ENCODE measurements at places on chromosomes 16 and 17.

GRCh38 chr17:56898874-56899273 lies 15.0 kb downstream of the TRIM25 start:
- DNase-seq: no peak

DNA sequence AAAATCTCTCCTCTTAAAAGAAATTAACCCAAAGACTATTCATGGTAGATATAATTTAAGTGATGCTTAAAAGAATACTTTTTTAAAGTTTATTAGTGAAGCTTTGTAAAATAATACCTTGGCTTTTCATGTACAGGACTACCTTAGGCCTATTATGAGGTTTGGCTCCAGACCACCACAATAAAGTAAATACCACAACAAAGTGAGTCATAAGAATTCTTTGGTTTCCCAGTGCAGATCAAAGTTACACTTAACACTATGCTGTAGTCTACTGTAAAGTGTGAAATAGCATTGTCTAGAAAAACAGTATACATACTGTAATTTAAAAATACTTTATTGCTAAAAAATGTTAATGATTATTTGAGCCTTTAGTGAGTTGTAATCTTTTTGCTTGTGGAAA lies 31.7 kb downstream of the CLTC start:
- no peak for DNase-seq

- DNase-seq: no peak
Observed at GRCh38 chr16:84964386-84965128, 46.8 kb downstream of the ZDHHC7 start.

- DNase-seq: no peak
Observed at GRCh38 chr17:75774471-75774990, 9.5 kb upstream of the GALK1 start.

- DNase-seq: no peak
Observed at GRCh38 chr16:59886021-59886420, 1151.9 kb upstream of the GOT2 start.

DNA sequence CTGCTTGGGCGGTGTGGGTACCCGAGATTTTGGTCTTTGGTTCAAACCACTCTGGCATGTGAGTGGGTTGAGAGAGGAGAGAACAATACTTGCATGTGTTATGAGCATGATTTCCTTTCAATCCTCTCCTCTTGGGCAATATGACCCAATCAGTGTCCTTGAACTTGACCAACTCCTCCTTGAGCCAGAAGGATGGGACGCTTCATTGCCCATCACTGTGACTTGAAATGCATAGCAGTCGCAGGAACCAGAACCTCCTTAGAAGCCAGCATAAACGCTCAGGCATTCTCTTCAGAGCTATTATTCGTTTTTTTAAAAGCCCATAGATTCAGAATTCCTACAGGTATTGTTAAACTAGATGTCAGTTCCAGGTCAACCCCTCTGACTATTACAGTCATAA lies 367.4 kb downstream of the HAPSTR1 start:
- no peak for DNase-seq
